ENCODE measurements at places on chromosomes 11 and 22.
A peak's percentile ranks its signal among the peaks of the same experiment; 100 is the strongest.

DNA sequence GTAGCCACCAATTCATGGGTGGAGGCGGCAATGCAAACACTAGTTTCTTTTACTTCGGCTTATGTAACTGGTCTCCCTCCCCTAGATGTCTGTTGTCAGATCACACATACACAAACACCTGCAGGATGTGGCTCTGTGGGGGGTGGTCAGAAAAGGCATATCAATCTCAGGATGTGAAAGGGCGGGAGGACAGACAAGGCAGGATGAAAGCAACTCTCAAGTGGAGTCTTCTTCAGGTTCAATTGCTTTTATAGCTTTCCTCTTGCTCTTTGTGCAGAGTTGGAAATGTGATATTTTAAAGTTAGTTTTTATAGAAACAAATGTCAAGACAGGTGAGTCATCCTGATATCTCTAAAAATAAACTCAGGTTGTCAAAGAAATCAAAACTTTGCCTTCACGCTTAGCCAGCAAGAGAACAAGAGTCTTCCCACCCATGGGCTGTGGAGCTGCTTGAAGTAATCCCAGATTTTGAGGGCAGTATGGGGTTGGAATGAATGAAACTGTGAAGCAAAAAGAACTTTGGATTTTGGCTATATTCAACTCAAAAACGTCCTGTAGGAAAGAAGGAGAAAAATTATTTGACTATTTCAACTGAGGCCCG lies 423.4 kb downstream of the GUCY1A2 start:
- DNase-seq: no peak

GRCh38 chr11:60703374-60703773 lies 4.0 kb downstream of the MS4A8 start:
- DNase-seq: no peak

DNA sequence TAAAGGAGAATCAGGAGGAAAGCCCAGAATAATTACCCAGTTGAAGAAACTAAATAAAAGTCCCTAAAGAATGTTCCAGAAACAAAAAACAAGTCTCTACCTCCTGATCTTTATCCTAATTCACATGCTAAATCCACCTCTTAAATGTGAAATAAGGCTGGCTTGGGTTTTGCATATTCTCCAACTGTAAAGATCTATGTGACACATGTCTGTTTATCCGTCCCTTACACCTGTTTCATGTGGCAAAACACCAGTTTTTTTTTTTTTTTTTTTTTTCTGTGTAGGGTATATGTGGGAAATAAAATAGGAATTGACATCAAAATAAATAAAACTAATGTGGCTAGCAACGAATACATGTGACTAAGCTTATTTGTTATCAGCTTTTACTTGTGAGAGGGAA lies 70.5 kb downstream of the NARS2 start:
- no peak for DNase-seq

GRCh38 chr11:45894555-45895247 lies 9.2 kb downstream of the MAPK8IP1 start:
- no peak for DNase-seq

- no peak for DNase-seq
Observed at GRCh38 chr11:45648931-45649330, 16.5 kb downstream of the CHST1 start.

GRCh38 chr11:130448416-130449309 lies at the start of gene ADAMTS15:
ADAMTS15 (plus strand) TSS chr11:130448645; CDS start chr11:130448974, 329 bp downstream.
- DNase-seq: no peak

DNA sequence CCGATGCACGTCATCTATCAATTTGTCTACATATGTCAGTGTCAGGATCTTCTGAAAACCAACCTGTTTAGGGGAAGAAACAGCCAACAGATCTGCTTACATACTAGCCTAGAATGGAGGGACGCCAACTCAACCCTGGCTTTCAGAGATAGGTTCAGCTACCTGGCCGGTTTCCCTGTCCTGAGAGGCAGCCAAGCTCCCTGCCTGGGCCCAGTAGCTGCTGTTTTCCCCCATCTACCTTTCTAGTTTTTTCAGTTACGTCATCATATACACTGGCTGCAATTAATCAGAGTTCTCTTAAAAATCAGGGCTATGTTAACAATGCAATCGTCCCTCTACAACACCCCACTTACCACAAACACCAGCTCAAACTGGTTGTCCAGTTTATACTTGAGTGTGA lies 1.0 kb downstream of the SRPRA start:
- no peak for DNase-seq

DNA sequence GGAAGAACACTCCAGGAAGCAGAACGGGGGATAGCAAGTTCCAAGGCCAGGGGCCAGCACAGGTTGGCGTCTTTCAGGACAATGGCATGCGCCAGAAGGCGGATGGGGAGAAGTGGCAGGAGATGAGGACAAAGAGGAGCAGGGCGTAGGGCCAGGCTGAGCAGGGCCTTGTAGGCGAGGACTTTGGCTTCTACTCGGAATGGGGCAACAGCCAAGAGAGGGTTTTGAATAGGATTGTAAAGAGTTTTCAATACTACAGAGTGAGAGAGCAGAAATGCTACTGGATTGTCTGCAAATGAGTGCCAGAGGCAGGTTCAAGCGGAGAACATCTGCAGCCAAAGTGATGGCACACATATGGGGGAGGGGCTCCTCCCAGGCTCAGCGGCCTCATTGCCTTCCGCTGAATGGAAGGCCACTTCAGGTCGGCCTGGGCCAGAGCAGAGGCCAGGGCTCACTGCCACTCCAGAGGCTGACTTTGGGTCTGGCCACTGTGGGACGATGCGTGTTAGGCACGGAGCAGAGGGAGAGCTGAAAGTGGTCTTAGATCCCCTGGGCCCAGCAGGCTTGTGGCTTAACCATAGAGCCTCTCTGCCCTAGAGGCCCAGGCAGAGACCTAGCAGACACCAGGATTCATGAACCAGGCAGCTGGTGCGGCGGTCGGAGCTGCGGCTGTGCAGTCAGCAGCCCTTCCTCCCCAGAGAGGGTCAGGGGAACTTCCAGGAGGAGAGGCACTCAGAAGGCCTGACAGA lies 118.2 kb downstream of the DSCAML1 start:
- peak; percentile 80 for DNase-seq

GRCh38 chr11:9831122-9831521 lies 167.2 kb downstream of the SWAP70 start:
- DNase-seq: no peak

GRCh38 chr11:10762185-10762584 lies 11.1 kb downstream of the CTR9 start:
- no peak for DNase-seq

GRCh38 chr22:44931077-44931540 lies 78.7 kb downstream of the PHF21B start:
- DNase-seq: peak; percentile 63

GRCh38 chr11:133649040-133649439 lies 116.7 kb upstream of the OPCML start:
- no peak for DNase-seq

DNA sequence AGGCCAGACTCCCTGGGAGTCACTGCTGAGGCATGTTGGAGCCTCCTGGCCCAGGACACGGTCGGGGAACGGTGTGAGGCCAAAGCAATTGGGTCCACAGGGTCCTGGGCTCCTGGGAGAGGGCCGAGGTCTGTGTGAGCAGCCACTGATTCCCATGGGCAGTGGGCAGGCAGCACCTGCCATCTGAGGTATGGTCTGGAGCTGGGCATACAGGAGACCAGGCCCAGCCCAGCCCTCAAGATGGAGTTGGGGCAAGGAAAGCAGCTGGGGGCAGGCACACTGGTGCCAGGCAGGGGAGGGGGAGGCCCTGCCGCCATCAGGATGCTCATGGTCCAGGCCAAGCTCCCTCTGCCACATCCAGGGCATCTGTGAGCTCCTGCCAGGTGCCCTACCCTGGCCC lies 32.2 kb upstream of the HMOX1 start:
- DNase-seq: no peak

- DNase-seq: no peak
Observed at GRCh38 chr11:83970061-83970671, 684.0 kb upstream of the CCDC90B start.

DNA sequence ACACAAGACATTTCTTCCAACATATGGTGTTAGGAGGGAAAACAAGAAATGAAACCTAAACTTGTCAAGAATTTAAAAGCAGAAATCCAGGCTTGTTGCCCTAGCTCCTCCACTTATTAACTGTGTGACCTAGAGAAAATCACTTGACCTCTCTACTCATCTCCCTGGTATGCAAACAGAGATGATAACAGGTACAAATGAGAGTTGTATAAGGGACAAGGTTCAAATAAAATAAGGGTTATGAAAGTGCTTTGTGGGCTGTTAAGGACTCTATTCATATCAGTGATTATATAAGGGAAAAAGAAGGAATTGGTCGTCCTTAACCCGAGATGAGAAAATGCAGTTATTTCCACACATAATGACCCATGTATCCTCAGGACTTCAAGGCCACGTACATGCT lies 372.7 kb upstream of the TENM4 start:
- no peak for DNase-seq

GRCh38 chr11:43123443-43123842 lies 188.4 kb upstream of the API5 start:
- DNase-seq: no peak

DNA sequence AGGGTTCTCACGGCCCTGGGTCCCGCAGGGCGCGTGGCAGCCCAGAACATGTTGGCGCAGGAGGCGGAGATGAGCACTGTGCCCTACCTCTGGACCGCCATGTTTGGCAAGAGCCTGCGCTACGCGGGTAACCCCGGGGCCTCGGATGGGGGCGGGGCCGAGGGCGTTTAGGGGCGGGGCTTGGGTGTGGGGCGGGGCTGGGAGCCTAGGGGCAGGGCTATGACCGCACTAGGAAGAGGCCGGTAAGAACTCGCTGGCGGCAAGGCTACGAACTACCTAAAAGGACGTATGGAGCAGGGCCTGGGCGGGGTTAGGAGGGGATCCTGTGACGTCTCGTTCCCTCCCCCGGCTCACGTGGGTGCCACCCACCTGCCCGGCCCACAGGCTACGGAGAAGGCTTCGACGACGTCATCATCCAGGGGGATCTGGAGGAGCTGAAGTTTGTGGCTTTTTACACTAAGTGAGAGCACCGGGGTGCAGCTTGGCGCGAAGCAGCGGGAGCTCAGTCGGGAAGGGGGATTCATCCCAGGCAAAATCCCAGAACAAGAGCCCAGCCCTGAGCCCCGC lies 2.8 kb upstream of the LZTR1 start:
- DNase-seq: no peak

- peak; percentile 84 for DNase-seq
Observed at GRCh38 chr11:19557720-19558140, 154.9 kb upstream of the NAV2 start.

DNA sequence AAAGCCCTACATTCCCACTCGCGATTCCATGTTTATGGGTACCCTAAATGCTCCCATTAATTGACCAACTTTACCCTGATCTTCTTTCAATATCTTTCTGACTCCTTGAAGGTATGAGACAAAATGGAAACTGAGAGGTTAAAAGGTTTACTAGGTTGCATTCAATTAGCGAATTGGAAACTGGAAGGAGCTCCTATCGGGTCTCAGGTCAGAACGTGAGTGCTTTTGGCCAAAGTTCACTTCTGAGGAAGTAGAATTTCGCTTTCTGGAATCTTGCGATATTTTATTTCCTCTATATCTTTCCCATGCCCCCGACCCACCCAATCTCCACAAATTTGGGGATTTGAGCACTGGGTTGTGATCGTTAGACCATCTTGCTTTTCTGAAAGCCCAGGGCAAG lies 2.6 kb downstream of the EHF start:
- no peak for DNase-seq

DNA sequence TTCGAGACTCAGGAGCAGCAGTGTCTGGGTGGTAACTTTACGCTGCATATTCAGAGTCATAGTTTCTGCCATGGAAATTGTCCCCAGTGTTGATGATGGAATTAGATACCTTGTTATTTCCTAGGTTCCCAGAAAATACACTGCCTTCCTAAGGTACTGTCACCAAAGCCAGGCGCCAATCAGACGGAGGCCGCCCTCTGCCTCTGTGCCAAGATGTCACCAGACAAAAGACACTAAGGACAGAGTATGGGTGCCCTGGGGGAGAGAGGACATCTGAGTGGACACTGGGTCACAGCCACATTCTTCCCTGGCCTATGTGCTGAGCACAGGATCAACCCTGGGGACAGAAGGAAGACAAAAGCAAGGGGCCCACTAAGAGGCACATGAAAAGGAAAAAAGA lies 11.2 kb downstream of the PLA2G6 start:
- no peak for DNase-seq

DNA sequence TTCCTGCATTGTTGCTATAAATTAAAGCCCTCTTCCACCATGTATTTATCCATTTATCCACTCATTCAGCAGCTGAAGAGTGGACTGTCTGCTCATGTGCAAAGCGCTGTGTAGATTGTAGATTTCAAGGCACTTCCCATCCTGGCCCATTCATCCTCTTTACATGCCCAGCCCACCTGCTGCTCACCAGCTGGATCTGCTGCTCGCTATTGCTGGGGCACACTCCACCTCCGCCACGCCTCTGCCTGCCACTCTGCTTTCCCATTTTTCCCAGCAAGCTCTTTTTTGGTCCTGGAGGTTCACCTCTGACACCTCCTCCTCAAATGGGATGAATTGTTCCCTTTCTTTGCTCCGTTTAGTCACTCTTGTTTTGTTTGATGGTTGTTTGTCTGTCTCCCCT lies 48.3 kb downstream of the CEP164 start:
- DNase-seq: no peak

Measured in midbrain (tissue), 1 donor.